Hepatocyte (in vitro differentiated cells): ENCODE measurements at places on chromosomes 5 and 9.

GRCh38 chr5:158699298-158699880 lies 400.3 kb downstream of the EBF1 start:
- no peak for DNase-seq

- DNase-seq = no peak
Observed at GRCh38 chr5:148833122-148833521, 6.7 kb downstream of the ADRB2 start.

DNA sequence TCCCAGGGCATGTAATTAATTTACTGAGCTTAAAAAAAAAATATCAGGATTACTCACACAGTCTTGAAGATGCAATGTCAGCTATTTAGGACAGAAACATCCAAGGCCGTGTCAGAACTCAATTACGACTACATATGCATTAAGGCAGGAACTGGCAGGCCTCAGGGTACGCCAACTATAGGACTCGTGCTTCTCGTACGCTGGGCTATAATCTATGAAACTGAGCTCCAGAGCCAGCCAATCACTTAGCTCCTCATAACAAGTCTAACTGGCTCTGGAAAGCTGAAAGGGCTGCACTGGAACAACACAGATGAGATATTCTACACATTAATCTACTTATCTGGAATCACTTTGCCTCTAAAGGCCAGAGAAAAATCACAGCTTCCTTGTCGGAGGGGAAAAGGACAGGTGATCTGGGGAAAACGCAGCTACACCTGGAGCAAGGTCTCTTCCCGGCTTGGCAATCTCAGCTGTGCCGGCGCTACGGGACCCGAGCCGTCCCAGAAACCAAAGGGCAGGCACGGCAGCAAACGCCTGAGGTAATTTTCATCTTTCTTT lies 212.0 kb downstream of the DEPDC1B start:
- peak; percentile 46 for DNase-seq

DNA sequence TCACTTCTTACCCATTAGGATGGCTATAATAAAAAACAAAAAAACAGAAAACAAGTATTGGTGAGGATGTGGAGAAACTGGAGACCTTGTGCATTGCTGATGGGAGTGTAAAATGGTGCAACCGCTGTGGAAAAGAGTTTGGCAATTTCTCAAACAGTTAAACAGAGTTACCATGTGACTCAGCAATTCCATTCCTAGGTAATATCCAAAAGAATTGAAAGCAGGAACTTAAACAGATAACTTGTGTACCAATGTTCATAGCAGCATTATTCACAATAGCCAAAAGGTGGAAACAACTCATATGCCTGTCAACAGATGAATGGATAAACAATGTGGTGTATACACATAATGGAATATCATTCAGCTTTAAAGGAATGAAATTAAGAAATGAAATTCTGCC lies 28.9 kb downstream of the DCP2 start:
- no peak for DNase-seq

- no peak for DNase-seq
Observed at GRCh38 chr5:159059722-159060121, 40.0 kb downstream of the EBF1 start.

DNA sequence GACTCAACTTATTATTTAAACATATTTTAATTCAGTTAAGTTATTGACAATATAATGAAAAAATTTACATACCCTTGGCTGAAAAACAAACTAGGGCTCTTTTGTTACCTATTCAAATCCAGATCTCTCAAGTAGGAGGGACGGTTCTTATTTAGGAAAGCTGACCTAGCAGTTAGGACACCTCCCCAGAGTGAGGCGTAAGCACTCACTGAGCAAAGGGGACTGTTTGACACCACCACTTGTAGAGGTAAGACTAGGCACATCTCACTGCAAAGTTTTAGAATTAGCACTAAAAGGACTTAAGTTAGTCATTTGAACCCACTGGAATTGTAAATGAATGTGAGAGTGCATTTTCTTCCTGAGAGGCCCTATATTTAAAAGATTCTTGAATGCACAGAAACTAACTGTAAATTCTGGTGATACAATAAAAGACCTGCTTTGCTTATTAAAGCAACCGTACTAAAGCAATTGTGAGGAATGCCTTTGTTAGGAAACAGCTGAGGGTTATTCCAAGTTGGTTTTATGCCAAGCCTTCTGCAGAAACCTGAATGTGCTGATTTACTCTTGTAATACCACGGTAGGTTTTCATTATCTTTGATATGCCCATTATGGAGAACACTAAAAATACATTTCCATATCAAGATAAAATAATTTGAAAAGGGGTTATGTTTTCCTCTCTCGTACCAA lies 16.2 kb downstream of the HACD4 start:
- no peak for DNase-seq

GRCh38 chr5:173191561-173191960 lies 43.4 kb downstream of the NKX2-5 start:
- DNase-seq = no peak

GRCh38 chr9:137817236-137818200 lies 60.1 kb upstream of the CACNA1B start:
- DNase-seq = no peak

DNA sequence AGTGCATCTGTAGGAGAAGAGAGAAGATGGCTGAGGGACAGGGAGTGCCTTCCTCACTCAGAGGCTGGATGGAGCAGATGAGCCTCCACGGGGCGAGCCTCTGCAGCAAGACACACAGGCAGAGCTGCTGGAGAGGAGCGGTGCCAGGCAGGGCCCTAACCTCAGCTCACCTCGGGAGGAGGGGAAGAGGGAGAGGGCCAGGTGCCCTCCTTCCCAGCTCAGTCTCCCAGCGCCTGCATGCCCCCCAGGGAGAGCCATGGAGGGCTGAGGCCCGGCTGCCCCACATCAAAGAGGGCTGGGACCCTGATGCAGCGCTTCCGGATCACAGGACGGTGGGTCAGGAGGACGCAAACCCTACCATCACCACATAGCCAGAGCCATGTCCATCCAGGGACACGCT lies 13.6 kb upstream of the SPATA31E1 start:
- DNase-seq = no peak

GRCh38 chr5:91272858-91273257 lies 110.3 kb downstream of the ARRDC3 start:
- DNase-seq = no peak

DNA sequence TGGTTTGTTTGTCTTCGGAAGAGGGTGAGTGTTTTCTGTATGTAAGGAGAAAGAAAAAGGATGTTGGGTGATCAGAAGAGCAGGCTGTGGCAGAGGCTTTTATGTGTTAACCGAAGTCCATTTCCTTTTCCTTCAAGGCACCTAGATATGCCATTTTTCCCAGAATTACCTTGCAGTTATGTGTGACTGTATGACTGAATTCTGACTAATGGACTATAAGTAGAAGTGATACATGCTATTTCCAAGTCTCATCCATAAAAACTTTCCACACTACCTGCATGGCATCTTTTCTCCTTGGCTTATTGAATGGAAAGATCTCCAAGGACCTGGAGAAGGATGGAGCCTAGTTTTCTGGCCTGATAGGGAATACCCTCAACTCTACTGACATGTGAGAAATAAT lies 10.6 kb upstream of the NDUFS4 start:
- DNase-seq = no peak

- DNase-seq = no peak
Observed at GRCh38 chr5:153617190-153617589, 126.7 kb downstream of the GRIA1 start.

- peak; percentile 81 for DNase-seq
Observed at GRCh38 chr9:121499427-121500164, at the start of gene GGTA1. Gene GGTA1, minus strand, starts transcription at chr9:121499844. Its CDS starts 31,922 bp downstream, at chr9:121467922.

- DNase-seq = no peak
Observed at GRCh38 chr5:141746395-141746794, 64.4 kb upstream of the ARAP3 start.

- no peak for DNase-seq
Observed at GRCh38 chr5:159768243-159768642, 148.0 kb upstream of the ADRA1B start.

- no peak for DNase-seq
Observed at GRCh38 chr5:144438237-144438636, 267.6 kb downstream of the KCTD16 start.

DNA sequence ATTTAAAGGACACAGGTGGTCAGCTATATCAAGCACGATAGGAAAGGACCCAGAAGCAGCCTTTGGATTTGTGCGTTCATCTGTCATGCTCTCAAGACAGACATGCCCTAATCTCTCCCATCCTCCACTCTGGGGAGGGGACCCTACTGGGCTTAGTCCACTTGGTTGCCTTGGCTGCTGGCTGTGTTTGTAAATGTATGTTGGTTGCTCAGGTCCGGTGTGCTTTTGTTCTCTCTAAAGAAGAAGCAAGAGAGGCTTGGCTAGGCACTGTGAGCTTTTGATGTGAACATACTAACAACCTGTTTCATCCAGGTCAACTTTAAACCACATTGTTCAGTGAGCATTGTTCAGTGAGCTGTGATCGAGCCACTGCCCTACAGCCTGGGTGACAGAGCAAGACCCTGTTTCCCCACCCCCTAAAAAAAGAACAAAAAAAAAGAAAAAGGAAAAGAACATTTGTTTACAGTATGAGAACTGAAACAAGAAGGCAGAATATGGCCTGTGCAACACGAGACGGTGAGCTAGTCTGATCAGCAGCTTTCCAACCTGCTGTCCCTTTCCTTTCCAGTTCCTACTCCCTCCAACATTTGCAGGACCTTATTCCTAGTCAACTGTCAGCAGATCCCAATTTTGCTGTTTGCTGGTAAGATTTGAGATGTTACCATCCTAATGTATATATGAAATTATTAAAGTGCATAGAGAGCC lies 228.3 kb downstream of the ARHGAP26 start:
- no peak for DNase-seq

DNA sequence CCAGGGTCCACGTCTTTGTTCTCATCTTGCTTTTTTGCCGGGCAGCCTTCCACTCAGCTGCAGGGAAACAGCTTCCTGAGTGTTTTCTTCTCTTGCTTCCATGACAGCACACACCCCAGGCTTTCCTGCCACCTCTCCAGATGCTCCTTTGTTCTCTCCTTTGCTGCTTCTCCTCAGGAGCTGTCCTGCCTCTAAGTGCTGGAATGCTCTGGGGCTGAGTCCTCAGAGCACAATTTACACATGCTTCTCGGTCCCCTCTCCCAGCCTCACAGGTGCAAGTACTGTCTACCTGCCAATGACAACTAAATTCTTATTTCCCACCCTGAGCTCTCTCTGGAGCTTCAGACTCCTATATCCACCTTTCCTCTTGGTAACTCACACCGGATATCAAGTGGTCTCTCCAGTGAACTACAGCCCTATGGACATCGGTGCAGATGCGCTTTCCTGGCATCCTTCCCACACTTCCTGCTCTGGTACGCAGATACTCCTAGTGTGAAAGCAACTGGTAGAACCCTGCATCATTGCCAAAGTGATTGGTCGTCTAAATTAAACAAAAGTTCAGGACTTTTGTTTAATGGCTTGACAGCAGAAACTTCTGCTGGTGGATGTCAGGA lies 13.4 kb upstream of the ACSL6 start:
- DNase-seq = no peak

GRCh38 chr5:96852759-96853158 lies 23.5 kb upstream of the ERAP2 start:
- no peak for DNase-seq

GRCh38 chr5:157198277-157198986 lies 17.8 kb downstream of the ITK start:
- no peak for DNase-seq

DNA sequence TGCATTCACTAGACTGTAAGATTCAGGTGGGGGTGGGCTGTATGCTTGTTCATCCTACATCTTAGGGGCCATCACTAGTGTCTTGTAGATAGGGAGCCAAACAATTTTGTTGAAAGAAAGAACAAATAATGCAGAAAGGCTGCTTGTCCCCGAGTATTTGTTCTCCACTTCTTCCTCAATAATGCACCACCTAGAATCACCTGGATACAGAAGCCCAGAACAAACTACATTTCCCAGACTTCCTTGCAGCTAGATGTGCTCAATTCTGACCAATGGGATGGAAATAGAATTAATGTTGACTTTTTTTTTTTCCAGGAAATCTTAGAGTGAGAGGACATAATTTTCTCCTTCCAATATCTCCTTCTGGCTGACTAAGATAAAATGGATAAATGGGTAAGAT lies 38.9 kb upstream of the TNFSF8 start:
- DNase-seq = no peak

- no peak for DNase-seq
Observed at GRCh38 chr9:69961843-69962242, 81.8 kb upstream of the MAMDC2 start.

DNA sequence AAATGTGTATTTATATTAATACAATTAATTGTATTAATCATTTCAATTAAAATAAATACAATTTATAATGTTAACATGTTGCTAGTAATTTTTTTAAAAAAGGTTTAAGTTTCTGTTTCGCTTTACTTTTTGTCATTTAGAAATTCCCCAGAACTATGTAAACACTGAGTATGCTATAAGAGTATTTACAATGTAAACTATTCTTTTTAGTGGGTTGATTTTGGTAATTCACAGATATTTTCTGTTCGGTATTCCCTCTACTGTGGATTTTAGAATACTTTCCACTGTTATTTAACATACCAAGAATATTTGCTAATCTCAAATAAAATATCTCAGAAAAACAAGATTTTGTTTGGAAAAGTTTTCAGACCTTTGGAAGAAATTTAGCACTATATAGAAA lies 1564.4 kb downstream of the EFNA5 start:
- DNase-seq = no peak
